HepG2 (cell line): ENCODE measurements at places on chromosomes 16 and 17. TPM values are rescaled to one million over a fixed set of nuclear protein-coding genes. Genes with fewer than 3 reads are reported as not detected.

- no peak overlapping the region for H3K4me3 ChIP-seq
- DNase-seq: peak; percentile 59
- peaks cover 37% of the 10 kb centered on the region; the same call in 2 of the 3 replicates for H3K36me3 ChIP-seq
- H3K27me3 ChIP-seq: no peaks in the 10 kb centered on the region
- H3K27ac ChIP-seq: no peak overlapping the region
Measured at GRCh38 chr17:76772842-76773525, 35.1 kb downstream of the MFSD11 start.

DNA sequence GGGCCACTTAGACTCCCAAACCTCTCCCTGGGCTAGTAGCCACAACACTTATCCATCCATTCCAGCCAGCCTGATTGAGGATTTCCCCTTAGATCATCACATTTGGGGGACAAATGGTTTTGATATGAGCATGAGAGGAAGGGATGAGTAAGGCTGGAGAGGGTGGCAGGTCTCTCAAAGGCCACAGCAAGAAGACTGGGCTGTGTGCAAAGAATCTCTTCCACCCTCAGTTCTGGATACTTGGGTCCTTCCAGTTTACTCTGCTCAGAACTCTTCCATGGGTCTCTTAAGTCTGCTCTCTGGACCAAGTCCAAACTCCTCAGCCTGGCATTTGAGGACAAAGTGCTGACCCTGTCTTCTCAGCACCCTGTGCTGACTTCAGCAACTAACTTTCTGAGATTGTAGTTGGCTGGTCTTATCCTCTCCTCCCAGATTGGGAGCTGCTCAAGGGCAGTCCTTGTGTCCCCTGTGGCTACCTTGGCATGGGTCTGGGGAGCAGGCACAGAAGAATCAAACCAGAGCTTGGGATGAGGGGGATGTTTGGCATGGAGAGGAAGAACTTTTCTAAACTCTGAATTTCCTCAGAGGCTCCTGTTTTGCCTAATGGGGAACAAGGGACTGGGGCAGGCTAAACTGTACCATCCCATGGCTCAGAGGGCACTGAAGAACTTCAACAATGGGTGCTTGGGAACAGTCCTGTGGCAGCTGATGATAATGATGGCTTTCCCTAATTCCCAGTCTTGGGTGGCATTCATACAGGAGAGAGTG lies 3.1 kb upstream of the NFATC3 start:
- H3K4me1 ChIP-seq: peaks cover 71% of the 10 kb centered on the region
- H3K36me3 ChIP-seq: peaks cover 14% of the 10 kb centered on the region; the same call in 1 of the 3 replicates
- DNase-seq: no peak
- H3K27me3 ChIP-seq: no peaks in the 10 kb centered on the region; the same call in 2 of the 3 replicates
- no peak overlapping the region for H3K4me3 ChIP-seq

The ST6GALNAC2 gene
- total RNA-seq: 0.49 and 0.84 TPM in 2 replicates

GRCh38 chr17:38417210-38417951 lies 10.9 kb upstream of the ARHGAP23 start:
- no peak overlapping the region for H3K4me3 ChIP-seq
- peaks cover 23% of the 10 kb centered on the region for H3K27me3 ChIP-seq

The MAPT gene
- total RNA-seq: 2.1 and 3.6 TPM in 2 replicates

GRCh38 chr16:85220125-85220839 lies 108.0 kb upstream of the CIBAR2 start:
- DNase-seq: peak; percentile 22
- peaks cover 39% of the 10 kb centered on the region for H3K4me1 ChIP-seq
- H3K27me3 ChIP-seq: no peaks in the 10 kb centered on the region; the same call in 1 of the 2 replicates
- H3K27ac ChIP-seq: no peak overlapping the region
- H3K4me3 ChIP-seq: peak overlapping the region; percentile 45

DNA sequence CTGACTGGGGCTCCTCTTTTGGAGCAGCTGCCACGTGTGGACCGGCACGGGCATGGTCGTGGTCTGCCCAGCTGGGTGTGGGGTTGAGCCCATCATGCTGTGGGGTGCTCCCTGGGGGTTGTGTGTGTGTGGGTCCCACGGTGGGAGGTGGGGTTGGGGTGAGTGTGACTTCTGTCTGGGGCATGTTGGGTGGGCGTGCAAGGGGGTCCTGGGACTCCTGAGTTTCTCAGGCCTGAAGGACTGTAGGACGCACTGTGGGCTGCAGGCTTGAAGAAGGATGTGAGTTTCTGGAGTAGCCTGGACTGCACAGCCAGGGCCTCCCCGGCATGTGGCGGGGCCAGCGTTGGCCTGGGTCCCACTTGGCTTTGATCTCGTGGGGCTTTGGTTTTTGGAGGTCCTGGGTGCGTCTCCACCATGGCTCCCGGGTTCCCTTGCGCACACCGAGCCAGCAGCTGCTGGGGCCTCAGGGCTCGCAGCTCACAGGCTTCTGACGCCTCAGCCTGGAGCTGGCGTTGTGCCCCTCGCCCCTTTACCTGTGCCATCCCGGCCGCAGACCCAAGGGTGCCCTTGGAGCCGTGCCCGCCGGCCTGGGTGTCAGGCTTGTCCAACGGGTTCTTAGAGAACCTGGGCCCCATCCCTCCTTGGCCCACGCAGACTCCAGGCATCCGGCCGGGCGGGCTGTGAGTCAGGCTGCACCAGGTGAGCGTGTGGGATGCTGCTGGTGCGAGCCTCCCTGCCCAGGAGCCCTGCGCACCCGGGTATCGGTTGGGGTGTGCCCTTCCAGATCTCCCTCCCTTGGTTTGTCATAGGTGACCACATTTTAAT lies 34.4 kb upstream of the ZNF750 start:
- peaks cover 30% of the 10 kb centered on the region for H3K4me1 ChIP-seq
- no peak overlapping the region for H3K27ac ChIP-seq
- no peak overlapping the region for H3K4me3 ChIP-seq
- H3K27me3 ChIP-seq: no peaks in the 10 kb centered on the region

The HSD17B2 gene
- 20.4 and 26.3 TPM in 2 replicates for total RNA-seq

GRCh38 chr17:78151514-78152008 lies 5.4 kb downstream of the C17orf99 start:
- no peak overlapping the region for H3K27ac ChIP-seq
- DNase-seq: peak; percentile 70
- H3K36me3 ChIP-seq: no peaks in the 10 kb centered on the region
- peak overlapping the region; percentile 23; the same call in 1 of the 2 replicates for H3K4me3 ChIP-seq
- 0 out of 2 replicates have a peak, but pooled peaks cover 2% of the 10 kb centered on the region for H3K27me3 ChIP-seq
- H3K4me1 ChIP-seq: peaks cover 54% of the 10 kb centered on the region

The TMEM238L gene
- not detected in 2 replicates for total RNA-seq

DNA sequence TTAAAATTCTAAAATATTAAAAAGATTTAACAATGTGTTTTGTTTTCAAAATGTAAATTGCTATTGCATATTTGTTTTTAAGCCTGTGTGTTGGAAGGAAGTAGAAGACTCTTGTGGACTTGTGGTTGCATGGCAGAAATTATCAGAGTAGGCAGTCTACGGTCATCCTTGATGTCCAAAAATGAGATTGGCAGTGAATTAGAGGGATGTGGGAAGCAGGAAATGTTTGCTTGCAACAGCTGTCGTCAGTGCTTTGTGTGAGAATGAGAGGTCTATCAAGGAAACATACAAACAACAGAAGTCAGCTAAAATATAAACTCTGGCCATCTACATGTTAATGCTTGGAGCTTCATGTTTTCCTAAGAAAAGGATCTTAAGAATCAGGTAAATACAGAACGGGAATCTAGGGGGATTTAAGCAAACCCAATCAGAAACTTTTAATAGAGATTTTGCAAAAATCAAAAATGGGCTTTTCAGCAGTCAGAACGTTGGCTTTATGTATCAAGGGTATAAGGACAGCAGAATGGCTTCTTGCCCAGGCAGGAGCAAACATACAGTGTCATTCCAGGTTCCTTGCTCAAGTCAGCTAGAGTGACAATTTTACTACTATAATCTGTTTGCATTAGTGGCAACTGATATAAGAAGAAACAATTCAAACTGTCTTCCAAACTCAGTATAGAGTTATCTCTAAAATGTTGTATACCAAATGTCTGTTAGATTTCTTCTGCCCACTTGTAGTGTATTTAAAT lies 196.7 kb downstream of the CYB561 start:
- no peaks in the 10 kb centered on the region for H3K27me3 ChIP-seq
- no peak for DNase-seq
- no peaks in the 10 kb centered on the region for H3K36me3 ChIP-seq
- no peak overlapping the region for H3K4me3 ChIP-seq
- H3K27ac ChIP-seq: no peak overlapping the region

DNA sequence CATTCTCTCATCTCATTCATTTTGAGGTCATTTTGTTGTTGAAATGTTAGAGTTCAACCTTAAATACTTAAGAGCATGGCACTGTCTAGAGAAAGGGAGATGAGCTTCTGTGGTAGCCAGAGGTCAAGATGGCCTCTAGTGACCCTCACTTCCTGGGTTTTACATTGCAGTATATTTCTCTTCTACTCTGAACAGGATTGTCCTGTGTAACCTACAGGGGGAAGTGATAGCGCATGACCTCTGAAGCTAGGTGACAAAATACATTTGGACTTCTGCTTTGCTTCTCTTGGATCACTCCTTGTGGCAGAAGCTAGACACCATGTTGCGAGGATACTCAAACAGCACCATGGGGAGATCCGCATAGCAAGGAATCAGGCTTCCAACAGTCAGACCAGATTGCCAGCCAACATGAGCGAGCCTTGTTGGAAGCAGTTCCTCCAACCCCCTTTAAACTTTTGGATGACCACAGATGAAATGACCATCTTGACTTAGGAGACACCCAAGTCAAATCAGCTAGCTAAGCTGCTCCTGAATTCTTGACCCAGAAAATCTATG lies 748.4 kb downstream of the MAF start:
- no peak overlapping the region for H3K4me3 ChIP-seq
- H3K27me3 ChIP-seq: no peaks in the 10 kb centered on the region
- no peaks in the 10 kb centered on the region for H3K36me3 ChIP-seq
- no peak for DNase-seq
- H3K27ac ChIP-seq: no peak overlapping the region

The CAPNS2 gene
- total RNA-seq: 0.29 TPM in 1 of 2 replicates, not detected in the other

- peak overlapping the region; percentile 55; the same call in 1 of the 2 replicates for H3K4me3 ChIP-seq
- no peak overlapping the region for H3K27ac ChIP-seq
- DNase-seq: no peak
- peaks cover 19% of the 10 kb centered on the region for H3K4me1 ChIP-seq
- peaks cover 22% of the 10 kb centered on the region for H3K27me3 ChIP-seq
Measured at GRCh38 chr17:17001076-17001777, 29.3 kb upstream of the TNFRSF13B start.

- no peaks in the 10 kb centered on the region for H3K27me3 ChIP-seq
- no peaks in the 10 kb centered on the region for H3K36me3 ChIP-seq
- no peak overlapping the region for H3K4me3 ChIP-seq
- no peak overlapping the region for H3K27ac ChIP-seq
Measured at GRCh38 chr17:13671771-13672170, 70.0 kb upstream of the HS3ST3A1 start.

DNA sequence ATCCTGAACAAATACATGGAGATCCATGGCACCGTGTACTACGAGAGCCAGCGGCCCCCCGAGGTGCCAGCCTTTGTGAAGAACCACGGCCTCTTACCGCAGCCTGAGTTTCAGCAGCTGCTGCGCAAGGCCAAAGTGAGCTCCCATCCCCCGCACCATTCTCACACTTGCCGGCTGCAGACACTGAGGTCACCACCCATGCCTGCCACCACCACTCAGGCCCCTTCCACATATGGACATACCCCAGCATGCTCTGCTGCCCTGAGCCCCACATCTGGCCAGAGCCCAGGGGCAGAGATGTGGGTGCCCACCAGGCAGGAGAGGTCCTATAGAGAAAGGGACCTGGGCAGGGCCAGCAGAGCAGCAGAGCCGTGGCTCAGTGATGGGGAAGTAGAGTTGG lies 69.8 kb downstream of the MGAT5B start:
- H3K36me3 ChIP-seq: no peaks in the 10 kb centered on the region
- no peak overlapping the region for H3K4me3 ChIP-seq
- no peak overlapping the region for H3K27ac ChIP-seq
- peaks cover 9% of the 10 kb centered on the region for H3K4me1 ChIP-seq
- DNase-seq: no peak

DNA sequence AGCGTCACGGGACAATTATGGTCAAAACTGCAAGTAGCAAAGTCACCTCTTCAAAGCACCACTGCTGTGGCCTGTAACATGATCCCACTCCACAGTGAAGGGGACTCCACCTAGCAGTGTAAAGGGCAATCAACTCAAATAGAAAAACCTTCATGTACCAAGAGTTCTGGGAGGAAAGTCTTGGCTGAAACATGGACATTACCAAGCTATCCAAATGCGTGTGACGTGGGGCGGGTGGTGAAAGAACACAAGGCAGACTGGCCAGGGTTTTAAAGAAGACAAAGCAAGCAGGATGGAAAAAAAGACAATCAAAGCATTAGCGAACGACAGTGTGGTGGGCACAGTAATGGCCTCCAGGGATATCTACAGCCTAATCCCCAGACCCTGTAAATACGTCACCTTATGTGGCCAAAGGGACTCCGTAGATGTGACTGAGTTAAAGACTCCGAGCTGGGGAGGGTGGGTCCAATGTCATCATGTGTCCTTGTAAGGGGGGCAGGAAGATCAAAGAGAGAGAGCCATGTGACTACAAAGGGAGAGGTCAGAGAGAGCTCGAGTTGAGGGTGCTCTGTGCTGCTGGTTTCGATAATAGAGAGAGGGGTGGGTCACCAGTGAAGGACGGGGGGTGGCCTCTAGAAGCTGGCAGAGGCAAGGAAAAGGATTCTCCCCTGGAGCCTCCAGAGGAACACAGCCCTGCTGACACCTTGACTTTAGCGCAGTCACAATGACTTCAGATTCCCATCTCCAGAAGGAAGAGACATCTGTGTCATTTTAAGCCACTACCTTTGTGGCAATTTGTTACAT lies 6.0 kb downstream of the HSDL1 start:
- DNase-seq: peak; percentile 97
- peak overlapping the region; percentile 68 for H3K4me3 ChIP-seq
- no peaks in the 10 kb centered on the region for H3K36me3 ChIP-seq
- peak overlapping the region; percentile 98 for H3K27ac ChIP-seq
- H3K27me3 ChIP-seq: no peaks in the 10 kb centered on the region

DNA sequence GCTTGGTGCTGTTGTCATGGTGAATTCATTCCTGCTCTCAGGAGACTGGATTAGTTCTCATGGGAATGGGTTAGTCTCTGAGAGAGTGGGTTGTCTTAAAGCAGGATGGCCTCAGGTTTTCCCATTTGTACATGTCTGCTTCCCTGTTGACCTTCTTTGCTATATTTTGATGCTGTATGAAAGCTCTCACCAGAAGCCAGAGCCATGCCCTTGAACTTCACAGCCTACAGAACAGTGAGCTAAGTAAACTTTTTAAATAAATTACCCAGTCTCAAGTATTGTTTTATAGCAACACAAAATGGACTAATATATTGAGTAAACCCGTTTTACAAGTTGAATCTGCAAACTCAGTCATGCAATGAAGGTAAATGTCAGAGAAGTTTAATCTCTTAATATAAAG lies 66.8 kb downstream of the CDRT15 start:
- no peaks in the 10 kb centered on the region for H3K27me3 ChIP-seq
- H3K4me1 ChIP-seq: peaks cover 9% of the 10 kb centered on the region; the same call in 1 of the 2 replicates
- H3K4me3 ChIP-seq: no peak overlapping the region
- no peak overlapping the region for H3K27ac ChIP-seq
- H3K36me3 ChIP-seq: 0 out of 3 replicates have a peak, but pooled peaks cover 2% of the 10 kb centered on the region
